ENCODE measurements at places on chromosomes 2 and 18.
A peak's percentile ranks its signal among the peaks of the same experiment; 100 is the strongest.

DNA sequence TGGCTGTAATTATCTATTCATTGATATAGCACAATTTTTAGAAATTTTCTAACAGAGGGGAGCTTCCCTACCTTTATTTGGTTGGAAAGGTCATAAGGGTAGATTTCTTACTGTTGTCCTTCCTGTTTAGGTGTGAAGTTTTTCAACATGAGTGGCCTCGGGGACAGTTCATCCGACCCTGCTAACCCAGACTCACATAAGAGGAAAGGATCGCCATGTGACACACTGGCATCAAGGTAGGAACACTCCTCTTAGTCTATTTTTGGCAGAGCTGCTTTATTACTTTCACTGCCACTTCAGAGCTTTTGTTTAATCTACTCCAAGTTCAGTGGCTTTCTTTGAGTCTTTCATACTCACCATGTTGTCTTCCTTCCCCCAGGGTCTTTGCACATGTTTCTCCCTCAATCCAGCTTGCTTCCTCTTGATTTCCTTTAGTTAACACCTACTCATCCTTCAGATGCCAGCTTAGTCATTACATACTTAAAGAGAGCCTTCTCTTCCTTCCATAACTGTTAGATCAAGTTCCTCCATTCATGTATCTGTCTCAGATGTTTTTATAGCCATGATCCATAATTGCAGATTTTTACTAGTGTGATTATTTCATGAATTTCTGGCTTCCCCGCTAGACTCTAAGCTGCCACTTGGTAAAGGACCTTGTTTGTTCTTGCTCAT is 134.5 kb downstream of the PTRHD1 start:
- DNase-seq, result no peak

- DNase-seq, result no peak
These were observed 18.7 kb upstream of the IHH start for GRCh38 chr2:219079417-219079816.

DNA sequence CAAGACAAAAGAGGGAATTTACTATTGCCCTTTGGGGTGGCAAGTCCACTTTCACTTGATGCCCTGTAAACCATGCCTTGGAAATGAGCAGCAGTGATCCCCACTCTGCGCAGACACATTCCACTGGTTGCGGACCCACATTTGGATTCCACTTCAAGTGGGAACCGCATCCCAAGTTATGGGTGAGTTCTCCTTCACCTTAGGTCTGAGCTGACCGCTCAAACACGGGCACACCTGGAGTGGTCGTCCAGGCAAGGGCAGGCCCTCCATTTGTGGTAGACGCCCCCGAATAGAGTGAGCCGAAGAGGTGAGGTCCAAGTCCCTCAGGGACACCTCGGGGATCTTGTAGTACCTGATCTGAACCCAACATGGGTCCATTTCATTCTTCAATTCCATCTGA is 9.8 kb upstream of the AGXT start:
- DNase-seq, result no peak

- DNase-seq, result no peak
These were observed 211.9 kb downstream of the ALPK2 start for GRCh38 chr18:58416704-58417683.

GRCh38 chr2:60331115-60331809 is 222.2 kb downstream of the BCL11A start:
- no peak for DNase-seq

GRCh38 chr2:46048693-46049092 is 248.5 kb upstream of the EPAS1 start:
- DNase-seq, result no peak

DNA sequence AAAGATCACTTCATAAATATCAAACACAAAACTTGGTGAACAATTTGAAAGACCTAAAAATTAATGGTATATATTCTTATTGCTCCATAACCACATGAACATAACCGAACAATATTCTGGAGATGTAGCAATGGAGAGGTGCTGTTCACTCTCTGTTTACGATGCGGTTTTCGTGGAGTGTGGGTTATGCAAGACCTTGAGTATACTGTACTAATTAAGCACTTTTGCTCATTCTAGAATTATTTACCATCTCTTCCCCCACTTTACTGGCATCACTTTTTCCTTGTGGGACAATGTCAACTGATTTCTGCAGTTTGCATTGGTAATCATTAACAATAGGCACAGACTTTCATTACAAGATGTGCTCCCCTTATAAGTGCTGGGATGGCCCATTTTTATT is 97.6 kb downstream of the RAPH1 start:
- no peak for DNase-seq

- no peak for DNase-seq
These were observed 169.1 kb upstream of the TRIB2 start for GRCh38 chr2:12547566-12548170.

DNA sequence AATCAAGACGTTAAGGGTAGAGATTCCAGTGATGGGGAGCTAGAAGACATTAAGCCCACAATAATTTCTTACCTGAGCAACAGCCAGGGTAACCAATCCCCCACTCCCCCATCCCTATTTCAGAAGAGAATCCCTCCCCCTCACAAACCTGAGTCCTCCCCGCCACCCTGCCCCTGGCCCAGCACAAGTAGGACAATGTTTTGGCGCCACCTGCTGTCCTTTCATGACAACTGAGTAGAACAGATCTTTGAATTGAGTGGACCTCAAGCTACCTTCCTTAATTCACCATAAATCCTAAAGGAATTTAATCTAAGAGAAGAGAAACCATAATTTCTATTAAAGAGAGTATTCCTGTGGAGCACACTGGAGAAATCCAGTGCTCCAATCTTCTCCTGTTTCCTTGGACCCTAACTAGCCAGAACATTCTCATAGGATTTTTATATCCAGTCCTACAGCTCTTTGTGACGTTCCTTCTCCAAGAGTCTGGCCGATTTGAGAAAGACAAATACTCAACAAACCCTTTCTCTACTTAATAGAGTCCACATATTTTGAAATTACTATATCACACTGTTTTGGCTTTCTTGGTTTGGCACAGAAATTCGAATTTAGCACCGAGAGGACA is 41.1 kb downstream of the NHEJ1 start:
- DNase-seq, result peak; percentile 21

- no peak for DNase-seq
These were observed 17.2 kb upstream of the TNP1 start for GRCh38 chr2:216877085-216877484.

DNA sequence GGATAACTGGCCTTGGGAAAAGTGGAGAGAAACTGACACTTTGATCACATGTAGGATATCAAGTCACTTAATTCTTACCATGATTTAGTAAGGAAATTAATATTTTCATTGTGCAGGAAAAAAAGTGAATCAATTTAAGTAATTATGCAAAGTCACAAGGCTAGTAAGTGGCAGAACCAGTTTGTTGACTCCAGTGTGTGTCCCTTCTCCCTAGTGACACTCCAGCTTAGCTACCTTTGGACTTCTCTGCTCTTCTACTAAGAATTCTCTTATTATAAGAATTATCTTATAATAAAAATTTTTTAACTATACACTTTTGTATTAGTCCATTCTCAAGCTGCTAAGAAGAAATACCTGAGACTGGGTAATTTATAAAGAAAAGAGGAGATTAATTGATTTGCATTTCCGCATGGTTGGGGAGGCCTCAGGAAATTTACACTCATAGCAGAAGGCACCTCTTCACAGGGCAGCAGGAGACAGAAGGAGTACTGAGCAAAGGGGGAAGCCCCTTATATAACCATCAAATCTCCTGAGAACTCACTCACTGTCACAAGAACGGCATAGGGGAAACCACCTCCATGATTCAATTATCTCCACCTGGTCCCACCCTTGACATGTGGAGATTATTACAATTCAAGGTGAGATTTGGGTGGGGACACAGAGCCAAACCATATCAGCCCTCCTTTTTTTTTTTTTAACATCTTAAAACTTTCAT is 13.6 kb downstream of the COL4A4 start:
- DNase-seq, result no peak

DNA sequence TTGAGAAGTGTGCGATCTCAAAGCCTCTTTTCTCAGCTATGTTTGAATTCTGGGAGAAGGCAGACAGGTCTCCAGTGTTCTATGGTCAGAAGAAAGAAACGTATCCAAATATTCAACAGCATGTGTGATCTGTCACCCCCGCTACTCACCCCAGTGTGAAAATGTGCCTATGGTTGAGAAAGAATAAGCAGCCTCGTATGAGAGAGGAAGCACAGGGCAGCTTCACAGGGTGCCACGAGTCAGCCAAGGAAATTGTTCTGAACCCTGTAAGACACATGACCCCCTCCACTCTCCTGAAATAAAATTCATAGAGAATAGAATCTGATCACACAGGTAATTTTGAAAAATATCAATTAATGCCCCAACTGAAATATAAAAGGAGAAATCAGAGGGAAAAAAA is 8.0 kb upstream of the SF3B1 start:
- no peak for DNase-seq

DNA sequence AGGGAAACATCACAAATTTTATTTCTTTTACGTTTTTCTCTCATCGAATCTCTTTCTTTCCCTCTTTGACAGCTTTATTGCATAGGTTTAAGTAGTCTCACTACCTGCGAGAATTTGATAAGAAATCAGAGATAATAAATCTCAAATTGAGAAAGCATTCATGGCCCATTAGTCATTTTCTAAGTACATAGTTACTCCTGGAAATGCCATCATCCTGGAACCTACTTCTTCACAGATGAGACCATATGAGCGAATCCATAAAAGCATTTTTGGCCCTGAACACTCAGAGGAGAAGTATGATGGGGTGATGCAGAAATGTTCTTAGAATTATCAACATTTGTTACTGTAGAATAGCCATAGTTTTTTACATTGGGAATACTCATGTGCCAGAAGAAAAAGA is 138.0 kb upstream of the ARHGAP28 start:
- no peak for DNase-seq

- DNase-seq, result no peak
These were observed 550 bp upstream of the MALL start for GRCh38 chr2:110116033-110116710.

DNA sequence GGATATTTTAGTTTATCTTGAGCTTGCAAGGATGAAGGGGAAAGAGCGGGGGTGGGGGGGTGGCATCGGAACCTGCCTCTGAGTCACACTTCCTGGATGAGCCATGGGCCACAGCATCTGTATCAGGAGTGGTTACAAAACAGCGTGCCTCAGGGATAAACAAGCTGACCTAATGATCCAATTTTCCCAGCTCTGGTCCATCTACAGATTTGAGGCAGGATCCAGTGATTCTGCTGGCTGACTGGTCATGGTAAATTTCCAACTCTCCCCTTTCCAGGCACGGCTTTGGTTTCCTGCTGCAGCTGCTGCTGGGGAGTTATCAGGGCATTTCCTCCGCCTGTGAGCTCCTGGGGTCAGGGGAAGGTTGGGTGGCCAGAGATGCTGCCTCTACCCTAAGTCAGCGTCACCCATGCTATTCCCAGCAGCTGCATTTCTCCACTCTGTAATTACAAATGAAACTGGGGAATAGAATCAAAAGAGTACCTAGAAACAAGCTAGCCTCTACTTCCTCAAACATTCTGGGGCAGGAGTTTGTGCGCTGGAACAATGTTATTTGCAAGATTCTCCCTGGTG is 4.7 kb upstream of the HPCAL1 start:
- DNase-seq, result no peak

DNA sequence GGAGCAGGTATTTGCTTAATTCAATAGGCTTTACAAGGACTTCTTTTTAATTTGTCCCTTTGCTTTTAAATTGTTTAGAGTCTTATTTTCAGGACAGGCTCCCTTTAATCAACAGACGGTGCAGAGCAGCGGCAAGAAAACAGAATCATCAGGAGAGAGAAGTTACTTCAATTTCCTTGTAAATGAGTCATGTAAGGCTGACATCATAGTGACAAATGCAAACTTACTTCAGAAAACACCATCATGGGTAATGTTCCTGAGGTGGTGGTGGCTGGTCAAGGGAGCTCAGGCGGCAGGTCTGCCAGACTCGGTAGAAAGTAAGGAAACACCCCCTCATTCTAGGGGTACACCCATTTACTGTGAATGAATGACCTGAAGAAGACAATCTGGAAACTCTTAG is 395.1 kb downstream of the FBXO15 start:
- DNase-seq, result no peak

DNA sequence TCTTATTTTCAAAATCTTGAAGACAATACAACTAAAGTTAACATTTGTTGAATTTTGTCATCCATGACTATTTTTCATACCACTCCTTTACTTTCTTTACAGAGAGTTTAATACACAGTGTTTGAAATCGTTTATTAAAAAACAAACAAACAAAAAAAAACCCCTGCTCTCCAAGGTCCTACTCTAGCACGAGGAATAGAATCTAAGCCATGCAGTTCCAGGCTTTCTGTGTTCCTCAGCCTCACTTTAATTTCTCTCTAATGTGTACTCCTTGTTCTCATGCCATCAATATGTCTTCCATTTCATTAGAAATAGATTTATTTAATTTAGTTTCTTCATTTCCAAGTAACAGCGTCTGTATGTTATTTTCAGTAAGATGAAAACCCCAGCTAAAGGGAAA is 381.2 kb upstream of the MC4R start:
- DNase-seq, result no peak

GRCh38 chr18:80147037-80147417 is 38.0 kb downstream of the ADNP2 start:
- no peak for DNase-seq

DNA sequence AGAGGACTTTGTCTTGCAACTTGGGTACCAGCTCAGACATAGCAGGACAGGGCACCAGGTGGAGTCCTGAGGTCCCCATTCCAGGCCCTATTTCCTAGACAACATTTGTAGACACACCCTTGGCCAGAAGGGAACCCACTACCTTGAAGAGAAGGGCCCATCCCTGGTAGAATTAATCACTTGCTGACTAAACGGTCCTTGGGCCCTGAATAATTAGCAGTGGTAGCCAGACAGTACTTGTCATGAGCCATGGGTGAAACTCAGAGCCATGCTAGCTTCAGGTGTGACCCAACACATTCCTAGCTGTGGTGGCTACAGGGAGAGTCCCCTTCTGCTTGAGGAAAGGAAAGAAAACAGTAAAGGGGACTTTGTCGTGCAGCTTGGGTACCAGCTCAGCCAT is 28.5 kb upstream of the ACTR2 start:
- no peak for DNase-seq

DNA sequence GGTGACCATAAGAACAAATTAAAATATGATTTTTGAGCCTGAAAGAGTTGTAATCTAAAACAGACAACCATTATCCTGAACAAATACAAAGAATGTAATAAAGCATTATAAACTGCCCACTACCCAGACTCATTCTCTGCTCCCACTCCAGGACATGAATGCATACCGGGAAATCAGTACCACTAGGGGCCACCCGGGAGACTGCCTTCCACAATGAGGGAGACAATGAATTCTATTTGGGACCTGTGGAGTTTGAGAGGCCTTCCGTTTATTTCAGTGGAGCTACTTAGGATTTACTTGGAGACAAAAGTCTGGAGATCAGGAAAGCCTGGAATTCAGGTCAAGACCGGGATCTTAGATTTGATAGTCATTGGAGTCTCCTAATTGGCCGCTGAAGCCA is 50.0 kb downstream of the NAB1 start:
- no peak for DNase-seq
